ENCODE measurements at places on chromosomes 12 and 14. TPM values are rescaled to one million over a fixed set of nuclear protein-coding genes. Genes with fewer than 3 reads are reported as not detected.
A peak's percentile ranks its signal among the peaks of the same experiment; 100 is the strongest.

The RACGAP1 gene
- 10.5 TPM for total RNA-seq

GRCh38 chr12:9118158-9118557 is 2.4 kb upstream of the A2M start:
- no peak for DNase-seq

The KRT3 gene
- total RNA-seq, result not detected

DNA sequence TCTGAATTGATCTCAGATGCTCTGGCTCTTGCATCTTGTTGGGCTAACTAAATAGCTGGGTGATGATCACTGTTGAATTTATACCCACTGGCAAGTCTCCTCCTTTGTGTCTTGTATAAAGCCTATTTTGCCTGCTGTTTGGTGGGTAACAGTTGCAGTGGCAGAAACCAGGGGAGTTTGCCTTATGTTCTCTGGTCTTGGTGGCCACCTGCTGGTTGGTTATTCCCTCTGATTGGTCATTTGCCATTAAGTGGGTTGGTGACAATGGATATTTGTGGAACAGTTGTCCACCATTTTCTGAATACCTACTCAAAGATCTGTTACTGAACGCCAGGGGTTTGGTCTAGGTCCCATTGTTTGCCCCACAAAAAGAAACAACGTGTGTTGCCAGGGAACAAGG is 52.1 kb downstream of the AVPR1A start:
- no peak for DNase-seq

DNA sequence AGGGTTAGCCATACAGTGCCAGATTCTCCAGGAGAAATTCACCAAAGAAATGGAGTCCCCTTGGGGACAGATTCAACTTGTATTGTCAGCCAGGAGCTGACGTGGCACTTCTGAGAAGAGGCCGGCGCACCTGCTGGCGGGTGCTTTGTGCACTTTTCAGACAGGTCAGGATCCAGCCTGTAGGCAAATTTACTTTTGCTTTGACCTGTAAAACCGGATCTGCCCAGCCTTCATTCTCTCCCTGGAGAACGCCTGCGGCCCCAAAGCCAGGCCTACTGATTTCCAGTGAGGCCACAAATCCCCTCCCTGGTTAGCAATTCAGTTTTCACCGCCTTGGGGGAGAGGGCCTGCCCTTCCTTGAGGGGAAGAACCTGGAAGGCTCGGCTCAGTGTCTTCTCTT is 17.4 kb downstream of the P2RX4 start:
- DNase-seq, result no peak

The ATF7IP gene
- 56.4 TPM for total RNA-seq

- no peak for DNase-seq
Measured at GRCh38 chr12:1553536-1553935, 40.8 kb downstream of the FBXL14 start.

The TAS2R30 gene
- 4.3 TPM for total RNA-seq

GRCh38 chr12:127531542-127531941 is 735.4 kb upstream of the TMEM132C start:
- no peak for DNase-seq

GRCh38 chr12:129886541-129886940 is 17.3 kb downstream of the TMEM132D start:
- no peak for DNase-seq

DNA sequence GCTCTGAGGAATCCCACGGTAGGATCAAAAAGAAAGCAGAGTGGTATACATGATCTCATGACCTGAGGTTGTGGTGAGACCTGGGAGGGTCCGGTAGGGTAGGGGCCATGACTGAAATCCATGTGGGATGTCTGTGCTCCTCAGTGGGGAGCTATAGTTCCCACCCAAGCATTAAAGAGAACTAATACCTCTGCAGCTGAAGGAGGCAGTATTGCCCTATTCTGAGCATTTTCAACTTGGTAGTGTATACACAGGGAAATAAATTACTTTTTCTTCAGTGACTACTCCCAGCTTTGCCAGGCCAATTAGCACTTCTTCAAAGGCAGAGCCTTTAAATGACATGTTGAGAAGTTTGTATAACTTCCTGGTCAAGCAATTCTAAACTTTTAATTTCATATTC is 613.8 kb downstream of the KCNH5 start:
- DNase-seq, result no peak

DNA sequence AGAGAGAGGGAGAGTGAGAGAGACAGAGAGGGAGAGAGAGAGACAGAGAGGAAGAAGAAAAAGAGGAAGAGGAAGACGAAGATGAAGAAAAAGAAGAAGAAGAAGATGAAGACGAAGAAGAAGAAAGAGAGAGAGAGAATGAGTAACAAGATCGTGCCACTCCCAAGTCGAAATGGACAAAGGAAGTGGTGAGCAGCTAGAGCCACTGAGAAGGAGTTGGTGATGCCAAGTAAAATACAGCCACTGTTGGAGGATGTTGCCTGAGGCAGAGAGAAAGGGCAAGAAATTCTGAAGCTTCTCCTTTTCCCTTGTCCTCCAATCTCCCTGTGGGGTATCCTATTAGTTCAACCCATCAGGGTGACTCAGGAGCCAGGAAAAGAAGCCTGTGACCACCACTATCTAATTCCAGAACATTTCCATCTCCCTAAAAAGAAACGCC is 12.5 kb upstream of the ANAPC5 start:
- no peak for DNase-seq

The CCND2 gene
- 101 TPM for total RNA-seq

DNA sequence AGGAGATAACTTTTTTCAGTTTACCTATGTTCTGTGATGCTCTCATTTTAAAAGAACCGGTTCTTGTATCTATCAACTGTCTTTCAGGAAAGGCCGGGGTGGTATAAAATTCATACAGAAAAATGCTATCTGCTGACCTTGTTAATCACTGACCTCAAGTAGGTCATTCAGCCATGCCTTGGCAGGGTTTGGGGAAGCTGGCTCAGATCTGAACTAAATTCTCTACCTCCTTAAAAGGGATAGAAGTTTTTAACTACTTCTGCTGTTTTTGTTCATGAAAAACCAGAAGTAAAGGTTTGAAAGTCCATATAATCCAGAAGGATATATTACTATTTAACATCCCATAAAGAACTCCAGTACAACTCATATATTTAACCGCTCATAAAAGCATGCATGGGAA is 10.1 kb downstream of the MYRFL start:
- no peak for DNase-seq

DNA sequence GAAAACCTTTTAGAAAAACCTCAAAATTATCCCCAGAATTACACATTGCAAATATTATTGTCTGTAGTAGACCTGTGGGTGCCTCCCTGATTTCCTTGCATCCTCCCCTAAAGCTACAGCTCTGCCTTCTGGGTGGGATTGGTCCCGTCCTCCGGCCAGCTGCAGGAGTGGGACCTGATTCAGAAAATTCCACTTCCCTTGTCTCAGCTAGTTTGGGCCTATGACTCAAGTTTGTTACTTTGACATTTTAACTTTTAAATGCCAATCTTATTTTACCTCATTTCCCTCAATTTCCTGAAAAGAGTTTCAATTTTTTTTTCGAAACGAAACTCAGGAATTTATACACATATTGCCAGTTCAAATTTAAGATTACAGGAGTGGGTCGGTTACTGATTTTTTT is 13.2 kb upstream of the SLC41A2 start:
- no peak for DNase-seq

GRCh38 chr12:26519462-26519861 is 313.5 kb downstream of the ITPR2 start:
- DNase-seq, result no peak

The KRT85 gene
- not detected for total RNA-seq

DNA sequence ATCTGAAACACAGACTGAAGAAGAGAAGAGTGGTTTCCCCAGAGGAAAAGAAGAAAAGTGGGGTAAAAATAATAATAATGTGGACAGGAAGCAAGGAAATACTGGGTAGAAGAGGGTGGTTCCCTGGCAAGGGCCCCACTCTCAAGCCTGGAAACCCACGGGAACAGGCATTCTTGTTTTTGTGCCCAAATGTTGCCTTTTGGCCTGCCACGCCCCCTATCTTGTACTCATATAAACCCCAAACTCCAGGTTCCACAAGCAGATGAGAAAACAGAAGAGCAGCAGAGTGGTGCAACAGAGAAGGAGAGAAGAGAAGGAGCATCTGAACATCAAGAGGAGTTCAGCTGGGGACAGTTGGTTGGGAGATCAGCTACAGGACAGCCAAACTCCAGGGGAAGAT is 51.2 kb downstream of the NDUFA12 start:
- no peak for DNase-seq

DNA sequence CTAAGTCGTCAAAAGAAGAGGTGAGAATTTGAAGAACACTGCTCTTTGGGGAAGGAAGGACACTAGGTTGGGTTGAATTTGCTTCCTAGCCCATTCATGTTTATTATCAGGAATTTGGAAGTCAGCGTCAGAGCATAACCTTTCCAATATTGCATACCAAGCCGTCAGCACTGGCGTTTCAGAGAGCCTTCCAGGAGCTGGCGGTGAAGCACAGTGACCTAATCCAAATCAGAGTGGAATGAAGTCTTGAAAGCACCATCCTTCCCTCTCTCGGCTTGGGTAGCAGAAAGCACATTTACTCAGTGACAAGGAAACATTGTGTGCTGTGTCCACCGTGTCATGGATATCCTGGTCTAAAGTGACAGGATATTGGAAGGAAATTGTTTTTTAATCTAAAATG is 240.3 kb upstream of the PELI2 start:
- DNase-seq, result no peak

The PPM1H gene
- total RNA-seq, result 2.8 TPM

DNA sequence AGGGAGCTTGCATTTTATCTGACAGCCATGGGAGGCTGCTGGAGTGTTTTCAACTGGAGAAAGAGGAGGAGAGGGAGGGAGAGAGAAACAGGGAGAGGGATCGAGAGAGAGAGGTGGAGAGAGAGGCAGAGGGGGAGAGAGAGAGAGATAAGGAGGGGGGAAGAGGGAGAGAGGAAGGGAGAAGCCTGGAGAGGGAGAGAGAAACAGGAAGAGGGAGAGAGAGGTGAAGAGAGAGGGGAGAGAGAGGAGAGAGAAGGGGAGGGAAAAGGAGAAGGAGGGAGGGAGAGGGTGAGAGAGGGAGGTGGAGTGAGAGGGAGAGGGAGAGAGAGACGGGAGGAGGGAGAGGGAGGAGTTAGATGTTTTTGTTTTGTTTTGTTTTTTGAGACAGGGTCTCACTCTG is 45.6 kb downstream of the DNAH10 start:
- no peak for DNase-seq

GRCh38 chr12:386651-387050 is 2.5 kb downstream of the KDM5A start:
- no peak for DNase-seq

The KRT78 gene
- total RNA-seq, result not detected

- no peak for DNase-seq
Measured at GRCh38 chr12:8947737-8948136, 1.7 kb downstream of the M6PR start.

DNA sequence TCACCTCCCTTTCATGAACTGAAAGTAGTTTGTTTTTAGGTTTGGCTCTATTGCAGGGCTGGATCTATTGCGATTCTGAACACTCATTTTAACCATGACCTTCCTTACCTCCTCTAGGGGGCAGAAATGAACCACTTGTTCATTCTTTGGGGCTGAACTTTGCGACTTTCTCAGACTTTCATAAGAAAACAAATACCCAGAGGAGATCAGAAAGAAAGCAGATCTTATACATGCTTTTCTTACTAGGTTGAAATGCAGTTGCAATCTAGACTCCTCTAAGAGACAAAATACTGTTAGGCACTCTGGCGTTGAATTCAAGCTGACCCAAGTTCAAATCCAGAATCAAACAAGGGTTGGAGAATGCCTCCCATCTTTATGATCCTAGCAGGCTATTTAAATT is 32.6 kb upstream of the PLEKHG3 start:
- DNase-seq, result no peak

- DNase-seq, result peak; percentile 68
Measured at GRCh38 chr12:132400011-132400641, 70.7 kb upstream of the GALNT9 start.

GRCh38 chr12:90261283-90261682 is 552.6 kb upstream of the ATP2B1 start:
- no peak for DNase-seq

GRCh38 chr12:6950401-6950801 is 755 bp upstream of the PTPN6 start:
- DNase-seq, result peak; percentile 62

DNA sequence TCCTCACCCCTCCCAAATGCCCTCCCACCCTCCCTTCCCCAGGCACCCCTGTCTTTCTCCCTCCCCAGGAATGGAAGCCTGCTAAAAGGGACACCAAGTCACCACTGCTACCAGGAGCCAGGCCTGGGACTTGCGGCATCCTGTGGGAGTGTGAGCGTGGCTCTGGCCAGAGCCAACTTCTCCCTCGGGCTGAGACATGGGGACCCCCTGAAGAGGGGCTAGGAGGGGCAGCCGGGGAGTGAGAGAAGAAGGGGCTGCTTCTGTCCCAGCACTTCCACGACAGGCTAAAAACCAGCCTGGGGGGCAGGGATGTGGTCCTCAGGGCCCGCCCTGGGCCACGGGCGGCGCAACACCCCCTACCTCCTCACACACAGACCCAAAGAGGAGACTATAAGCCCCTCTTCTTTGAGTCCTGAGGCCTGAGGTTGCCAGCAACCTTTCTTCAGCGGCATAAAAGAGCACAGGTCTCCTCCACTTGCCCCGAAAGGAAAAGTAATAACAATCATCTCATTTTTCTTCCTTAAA is 278.9 kb downstream of the DPF3 start:
- no peak for DNase-seq

GRCh38 chr12:105033851-105034250 is 47.7 kb downstream of the NOPCHAP1 start:
- DNase-seq, result no peak

DNA sequence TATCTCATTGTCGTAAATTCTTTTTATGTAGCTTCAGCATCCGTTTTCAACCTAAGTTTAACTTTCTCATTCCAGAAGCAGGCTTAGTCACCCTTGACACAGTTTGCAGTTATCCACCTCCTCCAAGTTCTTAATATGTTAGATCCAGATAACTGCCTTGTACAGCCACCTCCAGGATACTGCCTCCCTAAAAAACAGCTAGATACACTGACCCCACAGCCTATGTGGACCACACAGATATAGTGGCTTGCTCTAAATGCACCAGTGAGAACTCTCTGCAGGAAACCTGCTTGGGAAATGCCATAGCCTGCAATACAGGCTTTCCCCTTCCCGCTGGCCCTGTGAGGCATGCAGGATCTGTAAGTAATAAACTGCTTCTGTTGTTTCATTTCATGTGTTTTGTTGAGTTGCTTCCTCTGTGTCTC is 11.1 kb upstream of the RTL1 start:
- no peak for DNase-seq

The HCAR2 gene
- 0.24 TPM for total RNA-seq

- DNase-seq, result peak; percentile 86
Measured at GRCh38 chr14:31025367-31026076, at the start of gene AP4S1. Gene AP4S1 (plus strand): TSS chr14:31025649. CDS start chr14:31066197, 40,548 bp downstream.

The KRT2 gene
- total RNA-seq, result not detected

GRCh38 chr12:21547437-21547836 is 21.3 kb downstream of the SPX start:
- no peak for DNase-seq

- no peak for DNase-seq
Measured at GRCh38 chr12:31962076-31962475, 2.9 kb downstream of the RESF1 start.

GRCh38 chr12:96094201-96094600 is 58.8 kb upstream of the LTA4H start:
- no peak for DNase-seq

- DNase-seq, result peak; percentile 94
Measured at GRCh38 chr14:100317912-100318808, 5.0 kb upstream of the SLC25A47 start.

Measured in posterior vena cava (tissue), 2 donors.